ENCODE measurements at places on chromosomes 1 and 21.

GRCh38 chr21:38048167-38048566, 131.9 kb upstream of the KCNJ6 start:
- peak; percentile 51 for DNase-seq

DNA sequence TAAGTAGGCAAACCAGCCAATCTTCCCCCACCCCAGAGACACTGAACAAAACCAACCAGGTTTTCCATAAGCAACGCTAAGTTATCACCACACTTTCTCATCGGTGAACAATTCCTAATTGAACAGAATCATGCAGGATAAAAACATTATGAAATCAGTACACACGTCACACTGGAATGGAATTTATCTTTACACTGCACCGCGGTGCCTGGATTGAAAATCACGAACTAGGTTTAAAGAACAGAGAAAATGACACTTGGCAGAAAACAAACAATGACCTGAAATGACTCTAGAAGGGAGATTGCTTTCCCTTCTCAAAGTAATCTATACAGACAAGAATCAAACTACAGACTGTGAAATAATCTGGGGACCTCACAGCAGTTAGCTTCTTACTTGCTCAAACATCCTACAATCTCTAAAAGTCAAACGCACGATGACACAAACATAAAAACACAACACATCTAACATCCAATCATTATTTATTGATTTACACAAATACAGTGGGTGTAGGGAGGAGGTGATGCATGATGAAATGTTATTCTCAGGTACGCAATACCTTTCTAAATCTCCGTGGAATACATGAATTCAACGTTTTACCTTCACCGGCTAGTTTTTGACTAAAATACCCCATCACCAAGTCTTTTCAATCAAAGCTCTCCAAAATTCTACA, 1.9 kb downstream of the EIF4G3 start:
- no peak for DNase-seq

GRCh38 chr1:191839891-191840290, 318.4 kb upstream of the RGS18 start:
- DNase-seq = no peak

DNA sequence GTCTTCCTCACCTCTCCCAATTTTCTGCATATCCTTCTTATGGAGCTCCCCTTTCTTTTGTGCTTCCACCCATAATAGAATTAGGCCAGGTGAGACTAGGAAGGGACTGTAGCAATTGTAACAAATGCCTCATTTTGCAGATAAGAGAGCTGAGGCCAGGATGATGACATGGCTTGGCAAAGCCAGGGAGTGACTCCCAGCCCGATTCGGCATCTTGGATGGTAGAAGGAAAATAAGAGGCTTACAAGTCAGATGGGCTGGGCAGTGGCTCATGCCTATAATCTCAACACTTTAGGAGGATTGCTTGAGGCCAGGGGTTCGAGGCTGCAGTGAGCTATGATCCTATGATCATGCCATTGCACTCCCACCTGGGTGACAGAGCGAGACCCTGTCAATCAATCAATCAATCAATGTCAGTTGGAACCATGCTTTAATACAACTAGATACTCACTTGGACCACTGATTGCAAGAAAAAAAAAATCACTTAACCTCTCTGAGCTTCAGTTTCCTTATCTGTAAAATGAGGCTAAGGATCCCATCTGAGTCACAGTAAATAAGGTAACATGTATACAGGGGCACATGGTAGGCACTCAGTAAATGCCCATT, 51.6 kb downstream of the PLEKHA6 start:
- DNase-seq = no peak

DNA sequence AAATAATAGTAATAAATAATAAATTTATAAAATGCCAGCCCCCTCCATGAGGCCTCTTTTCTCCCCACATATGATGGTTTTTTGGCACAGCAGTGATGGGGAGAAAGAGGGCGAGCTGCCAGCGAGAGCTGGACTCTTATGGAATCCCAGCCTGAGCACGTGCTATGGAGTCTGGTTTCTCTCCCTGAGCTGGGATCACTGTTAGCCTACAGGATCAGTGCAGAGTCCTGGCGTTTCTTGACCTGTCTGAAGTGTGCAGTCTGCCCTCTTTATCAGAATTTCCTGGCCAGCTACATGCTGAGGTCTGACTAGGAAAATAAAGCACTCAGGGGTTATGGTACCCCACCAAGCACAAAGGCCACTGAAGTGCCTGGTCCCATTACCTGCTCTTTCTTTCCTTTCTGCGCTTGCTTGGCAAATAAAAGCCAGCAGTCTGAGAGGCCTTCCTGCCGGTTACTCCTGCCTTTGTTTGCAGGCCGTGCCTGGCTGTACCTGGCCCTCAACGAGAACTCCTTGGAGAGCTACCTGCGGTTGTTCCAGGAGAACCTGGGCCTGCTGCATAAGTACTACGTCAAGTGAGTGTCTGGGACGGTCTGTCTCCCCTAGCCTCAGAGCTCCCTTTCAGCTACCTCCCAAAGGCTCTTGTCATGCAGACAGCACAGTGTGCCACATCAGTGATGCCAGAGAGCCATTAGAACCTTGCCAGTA, 18.5 kb upstream of the SLC25A34 start:
- no peak for DNase-seq

DNA sequence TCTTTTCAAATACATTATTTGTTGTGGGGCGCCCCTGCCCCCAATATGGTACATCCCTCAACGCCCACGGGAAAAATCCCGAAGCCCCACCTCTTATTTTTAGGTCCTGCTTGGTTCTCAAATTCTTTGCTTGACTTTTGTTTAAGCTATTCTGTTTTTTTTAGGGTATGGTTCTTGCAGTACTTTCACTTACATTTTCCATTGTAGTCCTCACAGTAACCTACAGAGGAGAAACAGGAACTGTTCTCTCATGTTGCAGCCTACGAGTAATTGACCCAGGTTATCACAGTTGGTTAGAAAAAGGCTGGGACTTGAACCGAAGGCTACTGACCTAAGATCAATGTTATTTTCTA, 697 bp upstream of the C21orf91 start:
- DNase-seq = peak; percentile 47

GRCh38 chr1:205328476-205328875, 6.9 kb upstream of the NUAK2 start:
- DNase-seq = no peak
